MCF 10A (cell line): ENCODE measurements at places on chromosomes 11 and 22.
A peak's percentile ranks its signal among the peaks of the same experiment; 100 is the strongest.

GRCh38 chr11:129279326-129280026, 87.4 kb upstream of the ARHGAP32 start:
- peak; percentile 76 for DNase-seq

DNA sequence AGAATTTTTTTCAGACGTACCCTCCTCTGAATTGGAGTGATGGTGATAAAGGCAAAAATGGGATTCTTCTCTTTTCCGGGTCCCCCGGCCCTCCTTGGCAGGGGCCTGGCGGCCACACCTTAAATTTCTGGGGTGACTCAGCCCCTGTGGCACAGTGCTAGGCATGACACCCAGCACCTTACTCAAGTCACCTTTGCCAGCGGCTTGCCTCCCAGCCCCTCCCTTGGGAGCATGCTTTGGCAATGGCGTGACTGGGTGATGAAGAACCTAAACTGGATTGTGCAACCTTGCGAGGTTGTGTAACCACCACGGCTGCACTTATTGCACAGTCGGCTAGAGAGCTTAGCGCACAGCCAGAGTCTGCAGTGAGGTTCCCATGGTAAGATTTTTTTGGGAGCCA, 16.2 kb upstream of the LDLRAD3 start:
- peak; percentile 99 for DNase-seq

DNA sequence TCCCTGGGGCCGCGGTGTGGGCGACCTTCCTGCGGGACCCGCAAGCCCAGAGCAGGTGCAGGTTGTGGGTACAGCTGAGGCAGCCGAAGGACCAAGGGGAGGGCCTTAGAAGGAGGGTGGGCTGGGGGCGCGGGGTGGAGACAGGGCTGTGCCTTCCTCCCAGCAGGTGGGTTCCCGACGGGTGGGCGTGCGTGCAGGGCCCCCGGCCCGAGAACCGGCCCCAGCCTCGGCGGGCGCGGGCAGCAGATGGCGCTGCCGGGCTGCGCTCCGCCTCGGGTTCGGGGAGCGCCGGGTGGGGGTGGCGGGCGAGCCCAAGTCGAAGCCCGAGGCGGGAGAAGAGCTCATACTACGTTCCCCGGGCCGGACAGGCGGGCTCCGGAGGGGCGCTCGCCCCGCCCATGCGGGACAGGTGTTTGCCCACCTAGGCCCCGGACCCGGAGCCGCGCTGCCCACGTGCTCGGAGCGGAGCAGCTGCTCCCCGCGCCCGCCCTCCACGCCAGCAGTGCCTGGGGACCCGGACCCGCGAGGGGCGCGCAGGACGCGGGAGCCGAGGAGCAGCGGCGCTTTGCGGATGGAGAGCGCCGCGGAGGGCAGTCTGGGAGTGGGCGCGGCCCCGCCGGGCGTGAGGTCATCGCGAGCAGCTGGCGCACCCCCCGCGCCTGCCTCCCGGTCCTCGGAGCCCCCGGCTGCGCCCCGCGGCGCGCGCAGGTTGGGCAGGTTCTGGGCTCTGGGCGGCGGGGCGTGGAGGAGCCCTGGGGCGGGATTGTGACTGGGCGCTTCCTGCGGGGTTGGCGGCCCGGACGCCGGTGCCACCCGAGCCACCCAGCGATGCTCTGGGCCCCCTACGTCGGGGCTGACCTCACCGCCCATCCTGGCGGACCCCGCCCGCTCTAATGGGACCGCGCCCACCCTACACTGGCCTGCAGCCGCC, 25.3 kb downstream of the DUSP8 start:
- peak; percentile 42 for DNase-seq

GRCh38 chr22:18977824-18978425, 41.8 kb upstream of the PRODH start:
- no peak for DNase-seq

DNA sequence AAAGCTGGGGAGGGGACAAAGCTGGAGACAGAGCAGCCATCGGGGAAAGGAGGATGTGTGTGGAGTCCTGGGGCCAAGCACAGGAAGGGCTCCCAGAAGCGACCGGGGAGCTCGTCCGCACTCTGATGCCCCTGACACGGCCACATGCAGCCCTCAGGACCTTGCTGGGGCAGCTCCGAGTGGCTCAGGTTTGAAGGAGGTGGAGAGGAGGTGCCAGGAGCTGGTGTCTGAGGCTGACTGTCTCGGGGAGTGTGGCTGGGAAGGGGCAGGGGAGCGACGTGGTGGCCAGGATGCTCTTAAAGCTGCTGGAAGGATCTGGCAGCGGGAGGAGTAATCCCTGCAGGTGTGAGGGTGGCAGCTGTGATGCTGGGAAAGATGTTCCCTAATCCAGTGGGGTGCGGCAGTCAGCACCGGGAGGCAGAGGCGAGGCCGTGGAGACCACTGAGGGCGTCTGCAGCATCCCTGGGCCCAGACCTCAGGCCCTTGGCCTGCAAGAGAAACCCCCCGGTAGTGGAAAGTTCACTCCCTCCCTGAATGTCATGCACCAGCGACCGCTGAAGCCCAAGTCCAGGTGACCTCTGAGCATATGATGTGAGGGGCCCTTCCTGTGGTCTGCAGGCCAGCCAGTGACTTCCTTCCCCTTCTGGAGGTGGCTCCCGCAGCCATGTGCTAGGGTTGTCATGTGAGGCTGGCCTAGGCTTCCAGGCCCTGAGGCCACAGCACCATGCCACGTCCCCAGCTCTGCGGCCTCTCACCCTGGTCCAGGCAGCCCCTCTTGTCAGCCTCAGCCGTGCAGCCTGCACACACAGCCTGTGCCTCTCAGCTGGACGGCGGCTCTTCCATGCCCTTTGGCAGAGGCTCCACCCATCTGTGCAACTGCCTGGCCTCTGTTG, 17.2 kb upstream of the CTSD start:
- no peak for DNase-seq
